ENCODE measurements at places on chromosomes 1 and 21. TPM values are rescaled to one million over a fixed set of nuclear protein-coding genes. Genes with fewer than 3 reads are reported as not detected.

The CCDC17 gene
- total RNA-seq = 1.3 TPM

The RGS16 gene
- 1.3 TPM for total RNA-seq

The SLC6A9 gene
- 15.1 TPM for total RNA-seq

The DNAJC28 gene
- total RNA-seq = 1.9 TPM

The PCAT6 gene
- total RNA-seq = not detected

The FAM110D gene
- total RNA-seq = not detected

The C4BPB gene
- total RNA-seq = 0.32 TPM

The PDZK1 gene
- total RNA-seq = under 0.01 TPM

The LCA5L gene
- 0.97 TPM for total RNA-seq

DNA sequence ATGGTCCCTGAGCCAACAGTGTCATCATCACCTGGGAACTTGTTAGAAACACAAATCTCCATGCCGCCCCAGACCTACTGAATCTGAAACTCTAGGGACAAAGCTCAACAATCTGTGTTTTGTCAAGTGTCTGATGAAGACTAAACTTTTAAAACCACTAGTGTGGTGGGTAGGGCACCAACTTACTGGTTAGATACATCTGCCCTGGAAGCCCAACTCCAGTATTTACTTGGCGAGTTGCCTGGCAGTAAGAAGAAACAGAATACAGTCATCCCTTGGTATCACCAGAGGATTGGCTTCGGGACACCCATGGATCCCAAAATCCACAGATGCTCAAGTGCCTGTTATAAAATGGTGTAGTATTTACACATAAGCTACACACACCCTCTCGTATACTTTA is 367.9 kb upstream of the DUSP10 start:
- DNase-seq = no peak

DNA sequence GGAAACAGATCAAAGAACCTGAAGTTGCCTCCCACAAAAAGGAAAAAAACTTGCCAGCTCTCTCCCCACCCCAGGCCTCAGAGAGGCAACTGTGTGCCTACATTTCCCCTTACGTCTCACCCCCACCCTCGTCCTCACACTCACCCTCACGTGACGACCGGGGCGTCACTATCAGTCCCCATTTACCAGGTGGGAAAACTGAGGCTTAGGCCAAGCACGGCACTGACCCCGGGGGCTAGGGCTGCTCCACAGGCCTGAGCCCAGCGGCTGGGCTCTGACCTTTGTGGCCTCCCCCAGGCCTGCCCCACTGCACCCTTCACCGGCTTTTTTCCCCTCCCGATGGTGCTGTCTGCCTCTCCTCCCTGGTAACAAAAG is 51.5 kb upstream of the RUNX3 start:
- no peak for DNase-seq

- peak; percentile 60 for DNase-seq
Observed at GRCh38 chr1:36115200-36115669, 9.8 kb downstream of the COL8A2 start.

DNA sequence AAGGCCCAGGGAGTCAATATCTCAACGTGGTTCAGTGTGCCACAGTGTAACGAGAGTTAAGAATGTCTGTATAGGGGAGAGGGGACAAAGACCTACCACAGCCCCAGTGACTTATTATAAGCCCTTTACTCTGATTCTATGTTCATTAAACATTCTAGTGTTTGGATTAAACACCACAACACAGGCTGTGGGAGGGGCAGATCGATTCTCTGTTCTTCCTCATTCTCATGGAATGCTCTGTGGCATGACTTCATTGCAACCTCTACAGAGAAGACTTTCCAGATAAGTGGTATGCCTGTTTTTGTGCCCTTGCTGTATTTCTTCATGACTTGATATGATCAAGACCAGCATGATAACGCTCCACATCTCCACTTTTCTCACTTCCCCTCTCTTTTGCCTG is 39.0 kb upstream of the CD5L start:
- DNase-seq = no peak

GRCh38 chr1:10014016-10014415 is 17.0 kb downstream of the RBP7 start:
- DNase-seq = no peak

GRCh38 chr1:13929313-13929712 is 229.3 kb downstream of the PRDM2 start:
- no peak for DNase-seq

- DNase-seq = no peak
Observed at GRCh38 chr1:245398180-245398579, 243.4 kb downstream of the KIF26B start.

DNA sequence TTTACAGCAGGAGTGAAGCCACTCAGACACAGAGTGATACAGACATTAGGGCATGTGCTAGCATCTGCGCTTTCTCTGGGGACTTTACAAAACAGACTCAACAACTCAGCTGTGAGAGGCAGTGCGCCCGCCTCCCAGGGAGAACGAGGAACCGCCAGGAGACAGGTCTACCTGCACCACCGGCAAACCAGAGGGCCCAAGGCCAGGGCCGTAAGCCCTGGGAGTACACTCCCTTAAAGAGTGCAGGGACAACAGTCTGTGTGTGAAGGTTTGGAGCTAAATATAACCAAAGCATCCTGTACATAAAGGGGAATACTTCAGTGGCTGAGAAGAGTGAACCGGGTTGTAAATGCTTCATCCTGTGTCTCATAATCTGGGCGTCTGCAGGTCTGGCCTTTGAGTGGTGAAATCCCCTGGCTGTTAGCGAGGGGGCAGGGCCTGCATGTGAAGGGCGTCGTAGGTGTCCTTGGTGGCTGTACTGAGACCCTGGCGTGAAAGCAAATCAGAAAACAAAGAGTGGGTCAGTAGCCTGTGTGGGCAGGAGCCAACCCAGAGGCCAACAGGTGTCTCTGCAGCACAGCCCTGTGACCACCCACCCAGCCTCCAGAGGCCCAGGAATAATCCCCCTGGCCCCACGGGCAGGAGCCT is 86.9 kb downstream of the CD247 start:
- no peak for DNase-seq

DNA sequence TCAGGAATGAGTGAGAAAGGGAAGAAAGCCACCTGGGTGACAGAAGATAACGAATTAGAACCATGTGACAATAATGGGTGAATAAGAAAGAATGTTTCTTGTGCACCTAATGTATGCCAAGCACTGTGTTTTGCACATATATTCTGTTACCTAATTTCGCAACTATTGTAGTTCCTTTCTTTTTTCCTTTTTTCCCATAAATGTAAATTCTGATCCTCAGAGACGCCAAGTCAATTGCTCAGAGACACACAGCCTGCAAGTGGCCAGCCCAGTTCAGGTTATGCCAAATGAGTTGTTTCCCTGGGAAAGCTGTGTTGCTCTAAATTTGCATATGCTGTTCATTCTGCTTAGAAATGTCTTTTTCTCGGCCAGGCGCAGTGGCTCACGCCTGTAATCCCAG is 1.7 kb upstream of the RSPO1 start:
- DNase-seq = no peak

- no peak for DNase-seq
Observed at GRCh38 chr1:107058245-107059032, 2.0 kb downstream of the PRMT6 start.

DNA sequence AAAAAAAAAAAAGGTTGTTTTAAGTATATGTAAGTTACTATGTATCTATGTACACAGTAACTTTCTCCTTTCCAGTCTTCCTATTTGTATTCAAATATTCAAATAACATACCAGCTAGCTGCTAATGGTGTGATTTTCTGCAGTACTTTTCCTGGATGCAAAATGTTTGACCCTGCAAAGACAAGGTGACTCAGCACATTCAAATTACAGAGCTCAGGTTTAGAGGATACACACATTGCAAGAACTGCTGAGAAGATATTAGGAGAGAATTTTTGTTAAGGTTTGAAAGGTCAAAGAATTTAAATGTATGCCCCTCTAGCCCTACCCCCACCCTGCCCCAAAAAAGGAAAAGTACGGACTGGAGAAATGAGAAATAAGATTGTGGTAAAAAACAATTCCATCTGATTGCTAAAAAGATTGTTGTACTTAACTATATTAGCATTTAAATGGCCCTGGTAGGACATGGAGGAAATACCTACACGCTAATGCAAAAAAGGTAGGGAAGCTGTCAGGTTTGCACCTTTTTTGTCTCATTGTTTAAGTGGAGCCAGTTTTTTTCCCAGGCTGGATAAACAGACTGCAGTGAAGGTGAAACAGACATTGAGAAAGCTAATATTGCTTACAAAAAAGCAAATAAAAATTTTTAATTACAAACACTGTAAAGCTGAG is 45.6 kb downstream of the ZNF281 start:
- peak; percentile 72 for DNase-seq

DNA sequence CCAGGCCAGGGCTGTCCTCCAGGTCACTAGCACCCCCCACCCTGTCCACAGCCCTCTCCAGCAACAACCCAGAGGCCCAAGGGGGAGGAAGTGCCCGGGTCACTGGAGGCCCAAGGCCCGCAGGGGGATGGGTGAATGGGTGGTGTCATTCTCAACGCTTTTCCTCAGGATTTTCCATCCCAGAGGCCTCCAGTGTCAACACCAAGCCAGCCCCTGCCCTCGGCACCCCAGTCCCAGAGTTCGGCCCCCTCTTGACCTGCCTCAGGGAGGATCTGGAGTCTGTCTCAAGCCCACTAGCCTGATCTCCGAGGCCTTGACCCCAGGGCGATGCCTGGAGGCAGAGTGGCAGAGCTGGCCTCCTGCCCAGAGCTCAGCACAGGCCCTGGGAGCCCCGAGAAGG is 5.1 kb downstream of the TMEM82 start:
- DNase-seq = no peak

DNA sequence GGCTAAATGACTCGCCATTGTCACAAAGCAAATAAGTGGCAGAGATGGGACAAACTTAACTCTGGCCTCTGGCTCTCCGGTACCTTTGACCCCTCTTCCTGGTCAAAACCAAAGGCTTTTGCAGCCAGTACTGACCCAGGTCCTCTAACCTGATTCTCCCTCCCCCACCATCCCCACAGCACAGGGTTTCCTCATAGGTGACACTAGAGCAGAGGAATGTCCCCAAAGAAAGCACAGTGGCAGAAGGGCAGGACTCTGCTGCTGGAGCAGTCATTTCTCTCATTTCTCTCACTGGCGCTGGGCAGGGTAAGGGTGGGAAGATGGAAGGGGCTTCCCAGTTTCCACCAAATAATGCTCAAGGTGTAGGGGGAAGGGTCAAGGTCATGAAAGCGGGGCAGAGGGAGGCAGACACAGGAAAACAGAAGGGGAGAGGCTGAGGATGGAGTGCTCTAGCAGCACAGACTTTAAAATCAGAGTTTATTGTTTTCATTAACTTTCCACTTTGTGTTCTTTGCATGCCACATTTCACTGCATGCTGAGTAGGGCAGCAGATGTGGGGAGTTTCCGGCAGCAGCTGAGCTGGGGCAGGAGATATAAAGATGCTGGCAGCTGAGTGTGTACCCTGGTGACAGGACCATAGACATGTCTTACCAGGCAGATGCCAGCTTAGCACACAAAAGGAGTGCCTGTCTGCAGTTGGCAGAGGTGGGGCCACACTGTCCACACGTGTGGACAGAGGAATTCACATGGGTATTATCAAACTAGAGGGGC is 80.5 kb downstream of the FAM78B start:
- no peak for DNase-seq

DNA sequence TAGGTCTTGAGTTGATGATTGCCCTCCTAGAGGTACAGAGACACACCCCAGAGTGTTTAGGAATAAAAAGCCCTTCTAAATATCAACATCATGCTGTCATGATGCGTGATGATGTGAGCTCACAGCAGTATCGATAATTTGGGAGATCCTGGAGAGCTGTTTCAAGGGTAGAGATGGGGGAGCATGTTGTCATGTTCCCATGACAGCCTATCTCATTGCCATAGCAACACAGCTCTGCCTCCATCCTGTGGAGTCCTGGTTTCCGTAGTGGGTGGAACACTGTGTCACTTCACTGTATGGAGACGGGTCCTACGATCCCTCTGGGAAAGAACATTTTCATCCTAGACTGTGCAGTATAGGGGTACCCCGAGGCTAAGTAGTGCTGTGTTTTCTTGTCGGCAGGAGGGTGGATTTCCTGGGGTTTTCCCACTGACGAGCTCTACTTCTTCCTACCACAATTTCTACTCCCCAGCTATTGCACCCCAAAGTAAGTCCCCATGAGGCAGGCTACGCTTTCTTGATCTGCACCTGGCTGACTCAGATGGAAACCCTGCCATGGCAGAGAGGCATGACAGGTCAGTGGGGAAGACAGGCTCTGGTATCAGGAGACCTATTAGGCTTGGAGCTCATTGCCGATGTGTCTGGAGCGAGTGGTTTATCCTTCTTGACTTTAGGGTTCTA is 7.2 kb downstream of the KISS1 start:
- no peak for DNase-seq

GRCh38 chr1:209659909-209660308 is 7.7 kb upstream of the LAMB3 start:
- peak; percentile 70 for DNase-seq

DNA sequence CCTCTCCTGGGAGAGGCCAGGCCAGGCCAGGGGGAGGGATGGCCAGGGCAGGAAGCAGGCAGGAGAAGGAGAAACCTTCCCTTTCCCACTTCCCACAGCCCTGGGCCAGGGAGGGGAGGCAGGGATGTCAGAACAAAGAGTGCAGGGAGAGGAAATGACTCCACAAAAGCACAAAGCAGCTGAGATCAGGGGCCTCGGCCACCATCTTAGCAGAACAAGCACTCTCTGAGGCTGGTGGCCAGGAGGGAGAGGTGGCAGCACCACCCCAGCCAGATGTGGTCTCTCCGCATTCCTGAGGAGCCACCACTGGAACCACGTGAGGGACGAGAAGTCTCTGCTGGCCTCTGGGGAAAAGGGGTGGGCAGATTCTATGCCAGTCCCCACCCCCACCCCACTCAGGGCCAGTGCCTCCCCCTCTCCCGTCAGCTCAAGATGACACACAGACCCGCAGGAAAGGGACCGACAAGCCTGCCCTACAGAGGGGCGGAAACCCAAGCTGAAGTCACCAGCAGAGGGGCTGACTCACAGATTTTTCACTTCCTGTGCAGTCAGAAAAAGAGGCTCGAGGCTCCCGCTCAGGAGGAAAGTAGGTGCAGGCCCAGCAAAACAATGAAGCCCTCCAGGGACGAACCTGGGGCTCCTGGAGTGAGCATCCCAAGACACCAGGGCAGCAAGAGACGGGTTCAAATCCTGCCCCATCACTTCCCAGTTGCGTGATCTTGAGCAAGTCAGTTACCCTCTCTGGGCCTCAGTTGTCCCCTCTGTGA is 24.1 kb upstream of the ALDH4A1 start:
- DNase-seq = peak; percentile 88

DNA sequence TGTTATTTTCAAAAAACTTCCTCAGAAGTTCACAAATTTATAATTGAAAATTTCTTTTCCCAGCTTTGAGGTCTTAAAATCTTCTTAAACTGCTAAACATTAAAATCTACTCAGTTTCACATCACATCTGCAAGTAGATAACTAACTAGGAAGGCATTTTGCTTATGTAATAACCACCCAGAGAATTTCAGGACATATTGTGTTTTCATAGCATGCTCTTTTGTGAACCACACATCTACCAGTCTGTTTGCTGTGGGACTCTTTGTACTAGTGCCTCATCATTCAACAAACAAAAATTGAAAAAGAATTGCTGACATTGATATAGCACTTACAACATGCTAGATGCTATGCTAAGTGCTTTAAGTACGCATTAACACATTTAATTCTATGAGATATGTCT is 31.6 kb upstream of the C1orf146 start:
- DNase-seq = peak; percentile 31

GRCh38 chr1:179169616-179170467 is 59.6 kb downstream of the ABL2 start:
- peak; percentile 88 for DNase-seq
